ENCODE measurements at places on chromosomes 16 and 17. TPM values are rescaled to one million over a fixed set of nuclear protein-coding genes. Genes with fewer than 3 reads are reported as not detected.

PCTP gene
- 74.1 TPM for total RNA-seq

RTN4RL1 gene
- 1.8 TPM for total RNA-seq

DNA sequence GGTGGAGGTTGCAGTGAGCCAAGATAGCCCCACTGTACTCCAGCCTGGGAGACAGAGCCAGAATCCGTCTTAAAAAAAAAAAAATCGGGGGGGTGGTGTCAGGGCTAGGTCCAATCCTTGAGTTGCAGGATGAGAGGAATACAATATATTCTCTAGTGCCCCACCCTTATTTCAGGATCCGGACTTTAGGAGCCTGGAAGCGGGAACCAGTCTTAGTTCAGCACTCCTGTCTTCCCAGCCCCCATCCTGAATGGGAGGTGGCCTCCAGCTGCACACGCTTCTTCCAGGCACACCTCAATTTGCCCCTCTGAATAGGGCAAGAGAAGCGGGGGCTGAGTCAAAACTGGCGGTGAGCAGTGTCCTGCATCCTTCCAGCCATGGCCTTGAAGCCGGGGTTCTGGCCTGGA, 1.6 kb downstream of the FHOD1 start:
- no peak for DNase-seq

KRT39 gene
- not detected for total RNA-seq
